ENCODE measurements at places on chromosomes 16 and 17.

- no peak for DNase-seq
Measured at GRCh38 chr16:11611871-11612664, 25.3 kb upstream of the LITAF start.

GRCh38 chr16:87815567-87815966 lies 49.8 kb upstream of the KLHDC4 start:
- no peak for DNase-seq

- no peak for DNase-seq
Measured at GRCh38 chr16:6124136-6124535, 1026.5 kb upstream of the EEF2KMT start.

GRCh38 chr16:75385507-75386152 lies 47.7 kb downstream of the CFDP1 start:
- DNase-seq, result peak; percentile 70

- DNase-seq, result peak; percentile 23
Measured at GRCh38 chr16:87278191-87279093, 38.8 kb downstream of the C16orf95 start.

DNA sequence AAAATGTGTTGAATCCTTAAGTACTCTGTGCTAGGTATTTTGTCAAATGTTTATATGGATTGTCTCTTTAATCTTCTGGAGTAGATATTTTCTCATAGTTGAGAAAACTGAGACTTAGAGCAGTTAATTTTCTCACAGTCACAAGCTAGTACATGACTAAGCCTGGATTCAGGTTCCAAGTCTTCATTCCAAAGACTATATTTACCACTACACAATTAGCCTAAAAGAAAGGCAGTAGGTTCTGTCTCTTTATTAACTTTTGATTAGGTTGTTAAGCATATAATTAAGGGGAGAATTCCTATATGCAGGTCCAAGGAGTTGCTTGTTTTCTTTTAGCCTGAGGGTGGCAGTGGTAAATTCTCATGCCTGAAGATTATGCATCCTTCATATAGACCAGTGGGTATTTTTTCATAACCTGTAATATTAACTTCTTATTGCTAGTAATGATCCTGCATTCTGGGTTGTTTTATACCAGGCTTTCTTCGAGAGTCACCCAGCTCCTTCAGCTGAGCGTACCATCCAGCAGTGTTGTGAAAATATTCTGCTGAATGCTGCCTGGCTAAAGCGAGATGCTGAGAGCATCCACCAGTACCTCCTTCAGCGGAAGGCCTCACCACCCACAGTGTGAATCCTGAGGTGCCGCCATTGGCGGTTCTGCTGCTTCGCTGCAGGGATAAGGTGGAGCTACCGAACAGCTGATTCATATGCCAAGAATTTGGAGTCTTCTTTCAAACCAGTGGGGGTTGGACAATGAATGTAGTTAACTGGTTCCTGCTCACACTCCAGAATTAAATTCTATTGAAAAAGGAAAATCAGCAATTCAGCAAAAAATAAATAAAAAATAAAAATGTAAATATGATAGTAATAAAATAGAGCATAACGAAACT lies 28.2 kb upstream of the KPNB1 start:
- no peak for DNase-seq

DNA sequence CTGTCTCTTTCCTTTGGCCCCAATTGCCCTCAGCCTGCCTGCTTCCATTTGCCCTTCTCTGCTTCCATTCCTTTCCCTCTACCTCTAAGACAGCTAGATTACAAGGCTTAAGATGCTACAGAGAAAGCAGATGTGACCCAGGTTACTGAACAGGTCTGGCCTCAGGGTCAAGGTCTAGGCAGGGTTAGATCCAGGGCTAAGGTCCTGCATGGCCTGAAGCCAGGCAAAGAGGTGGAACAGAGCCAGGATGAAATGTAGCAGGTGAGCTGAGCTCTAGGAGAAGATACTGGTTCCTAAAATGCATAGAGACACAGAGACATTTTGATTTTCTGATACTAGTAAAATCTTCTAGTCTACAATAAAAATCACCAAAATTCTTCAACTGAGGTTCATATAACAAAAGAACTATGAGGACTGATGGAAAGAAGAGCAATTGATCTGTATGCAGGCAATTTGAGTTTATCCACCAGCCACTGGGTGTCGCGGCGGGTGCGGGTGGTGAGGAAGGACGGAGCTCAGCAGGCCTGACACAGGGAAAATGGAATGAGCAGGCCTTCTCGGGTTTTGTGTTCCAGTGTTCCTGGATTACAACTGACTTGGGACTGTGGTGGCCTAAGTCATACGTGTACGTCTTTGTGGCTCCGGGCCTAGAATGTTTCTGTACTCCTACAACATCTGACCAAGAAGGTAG lies 95.9 kb downstream of the MYH10 start:
- DNase-seq, result no peak
